ENCODE measurements at places on chromosomes 7 and 10.

GRCh38 chr10:97904018-97904381, 54.4 kb downstream of the GOLGA7B start:
- DNase-seq: no peak

GRCh38 chr10:101222683-101223273, 6.5 kb downstream of the LBX1 start:
- DNase-seq: no peak

GRCh38 chr7:51847461-51848134, 531.0 kb upstream of the COBL start:
- DNase-seq: no peak

- no peak for DNase-seq
Observed at GRCh38 chr7:897771-898376, 21.5 kb downstream of the GET4 start.

DNA sequence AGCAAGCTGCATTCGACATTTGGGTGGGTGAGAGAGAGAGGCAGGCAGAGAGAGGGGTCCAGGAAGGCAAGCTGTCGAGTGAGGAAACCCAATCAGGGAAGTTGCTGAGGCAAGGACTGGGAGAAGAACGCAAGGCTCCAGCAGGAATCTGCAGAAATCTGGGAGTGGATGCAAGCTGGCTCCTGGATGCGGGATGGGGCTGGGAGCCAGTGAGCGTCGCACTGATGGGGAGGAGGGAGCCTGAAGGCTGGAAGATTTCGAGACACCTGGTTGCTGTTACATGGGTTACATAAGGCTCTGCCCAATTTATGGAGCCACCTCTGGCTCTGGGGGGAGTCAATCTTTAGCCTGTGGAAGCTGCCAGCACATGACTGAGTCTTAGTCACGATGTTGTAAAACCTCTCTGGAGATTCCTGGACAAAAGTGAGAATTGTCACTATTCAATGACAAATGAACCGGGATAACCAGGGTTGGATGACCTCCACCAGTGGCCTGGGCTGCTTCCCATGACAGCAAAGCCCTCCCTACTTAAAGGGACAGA, 51.1 kb upstream of the ADRB1 start:
- DNase-seq: no peak

- no peak for DNase-seq
Observed at GRCh38 chr7:30708983-30709382, 26.7 kb upstream of the CRHR2 start.

GRCh38 chr7:70190281-70190680, 592.0 kb downstream of the AUTS2 start:
- no peak for DNase-seq

- DNase-seq: no peak
Observed at GRCh38 chr10:78932054-78932386, 136.7 kb upstream of the ZMIZ1 start.

DNA sequence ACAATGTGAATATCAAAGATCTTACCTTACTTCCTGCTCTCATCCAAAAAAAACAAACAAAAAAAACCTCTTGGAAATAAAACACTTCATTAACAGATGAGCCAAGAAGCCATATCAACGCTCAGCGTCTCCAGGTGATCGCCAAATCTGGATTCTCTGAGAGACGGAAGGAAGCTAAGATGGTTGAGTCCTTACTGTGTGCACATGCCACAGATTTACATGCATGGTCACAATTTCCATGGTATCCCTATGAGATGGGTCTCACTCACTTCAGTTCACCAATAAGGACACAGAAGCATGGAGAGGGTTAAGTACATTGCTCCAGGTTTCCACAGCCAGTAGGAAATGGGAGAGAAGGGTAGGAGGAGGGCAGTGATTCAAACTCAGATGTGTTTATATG, 1.0 kb downstream of the AOAH start:
- no peak for DNase-seq

GRCh38 chr10:126240483-126240882, 147.8 kb downstream of the ADAM12 start:
- no peak for DNase-seq

DNA sequence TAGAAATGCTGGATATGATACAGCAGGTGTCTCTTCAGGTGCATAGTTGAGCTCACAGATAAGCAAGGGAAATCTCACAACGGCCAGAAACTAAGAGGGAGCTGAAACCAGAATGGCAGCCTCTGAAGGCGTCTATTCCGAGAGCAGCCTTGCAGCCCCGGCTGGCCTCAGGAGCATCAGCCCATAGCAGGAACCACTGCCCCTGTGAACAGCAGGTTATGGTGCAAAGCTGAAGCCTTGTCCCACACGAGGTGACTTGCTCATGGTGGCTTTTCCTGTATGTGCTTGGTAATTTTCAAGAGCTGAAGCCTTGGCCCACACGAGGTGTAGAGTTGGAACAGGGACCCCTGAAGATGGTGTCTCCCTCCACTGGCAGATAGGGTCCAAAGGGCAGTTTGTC, 33.2 kb downstream of the BNIP3 start:
- DNase-seq: no peak

DNA sequence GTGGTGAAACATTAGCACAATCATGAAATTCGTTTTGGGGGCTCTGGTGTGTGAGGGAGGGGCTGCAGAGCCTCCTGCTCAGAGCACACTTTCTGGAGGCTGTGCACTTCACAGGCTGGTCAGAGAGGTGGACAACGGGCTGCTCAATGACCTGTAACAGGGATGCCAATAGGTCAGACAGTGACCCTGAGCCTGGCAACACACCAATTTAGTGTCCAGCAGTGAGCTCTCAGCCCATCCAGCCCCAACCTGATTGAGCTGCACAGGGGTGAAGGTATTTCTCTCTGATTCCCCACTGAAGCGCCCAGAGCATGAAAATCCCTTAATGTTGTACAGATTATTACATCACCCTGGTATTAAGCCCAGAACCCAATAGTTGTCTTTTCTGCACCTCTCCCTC, 191.3 kb upstream of the ZNF32 start:
- DNase-seq: no peak

DNA sequence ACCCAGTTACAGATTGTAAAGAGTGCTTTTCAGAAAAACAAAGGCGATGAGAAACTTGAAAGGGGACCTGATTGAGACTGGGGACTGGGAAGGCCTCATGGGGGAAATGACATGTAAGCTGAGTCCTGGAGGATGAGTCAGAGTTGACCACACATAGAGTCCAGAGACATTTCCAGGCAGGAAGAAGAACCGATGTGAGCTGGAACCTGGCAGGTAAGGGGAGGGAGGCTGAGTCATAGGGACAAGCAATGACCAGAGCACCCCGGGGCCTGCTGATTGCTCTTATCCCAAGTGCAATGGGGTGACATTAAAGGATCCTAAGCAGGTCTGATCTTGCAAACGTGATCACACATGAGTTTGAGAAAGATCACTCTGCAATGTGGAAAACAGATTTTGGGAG, 11.7 kb downstream of the TLL2 start:
- DNase-seq: no peak

DNA sequence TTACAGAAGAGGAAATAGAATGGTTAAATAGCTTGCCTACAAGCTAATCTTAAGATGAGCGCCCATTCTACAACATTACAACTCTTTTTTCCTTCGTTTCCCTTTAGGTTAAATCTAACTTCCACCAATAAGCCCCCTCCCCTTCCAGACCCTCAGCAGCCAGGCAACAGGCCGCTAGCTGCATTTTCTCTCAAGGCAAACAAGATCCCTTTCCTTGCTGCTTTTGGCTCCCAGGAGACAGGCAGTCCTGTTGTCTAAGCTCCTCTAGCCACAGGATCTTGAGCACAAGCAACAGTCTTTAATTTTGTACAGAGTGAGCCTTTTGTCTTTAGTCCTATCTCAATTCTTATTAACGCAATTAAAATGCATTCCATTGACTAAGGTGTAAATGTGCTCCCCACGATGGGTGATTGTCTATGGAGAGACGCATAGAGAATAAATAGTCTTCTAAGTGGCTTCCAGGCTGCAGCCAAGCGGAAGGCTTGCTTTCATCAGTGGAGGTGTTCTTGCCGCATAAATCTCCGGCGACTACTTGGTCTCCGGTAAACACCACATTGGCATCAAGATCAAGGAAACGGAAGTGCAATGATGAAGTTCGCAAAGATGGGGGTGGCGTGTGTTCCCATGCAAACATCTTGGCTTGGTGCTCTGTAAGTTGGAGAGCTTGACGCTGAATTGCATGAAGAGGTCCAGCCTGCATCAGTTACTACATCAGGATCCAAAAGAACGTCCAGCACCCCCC, 181.9 kb upstream of the LYZL2 start:
- no peak for DNase-seq
